ENCODE measurements at places on chromosomes 6 and 20.

- DNase-seq: peak; percentile 23
Measured at GRCh38 chr6:46781478-46782378, 11.5 kb upstream of the MEP1A start.

DNA sequence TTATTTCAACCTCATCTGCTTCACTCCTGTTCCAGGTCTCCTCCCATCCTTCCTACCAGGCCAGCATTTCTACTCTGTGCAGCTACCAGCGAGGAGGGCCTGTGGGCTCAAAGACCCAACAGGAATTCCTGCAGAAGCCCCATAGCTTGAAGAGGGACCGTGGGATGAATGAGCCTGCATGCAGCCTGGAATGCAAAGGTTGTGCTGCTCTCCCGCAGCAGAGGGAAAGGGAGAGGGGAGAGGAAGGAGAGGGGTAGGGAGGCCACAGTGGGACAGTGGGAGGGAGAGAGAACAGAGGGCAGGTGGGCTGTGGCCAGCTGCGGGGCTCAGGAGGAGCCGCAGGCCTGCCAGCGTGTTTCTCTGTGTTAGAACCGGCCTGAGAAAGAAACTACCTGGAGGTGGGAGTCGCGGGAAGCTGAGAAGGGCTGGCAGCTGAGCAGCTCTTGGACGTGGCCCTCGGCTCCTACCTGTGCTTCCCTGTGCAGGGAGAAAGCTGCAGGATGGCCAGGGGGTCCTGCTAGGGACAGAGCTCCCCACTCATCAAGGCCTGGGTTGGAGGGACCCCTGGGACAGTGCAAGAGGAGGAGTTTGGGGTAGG, 66.1 kb upstream of the MLN start:
- DNase-seq: peak; percentile 31

GRCh38 chr6:154923199-154923869, 71.8 kb upstream of the TIAM2 start:
- no peak for DNase-seq

- DNase-seq: peak; percentile 43
Measured at GRCh38 chr20:57435498-57436222, 44.5 kb downstream of the RBM38 start.

DNA sequence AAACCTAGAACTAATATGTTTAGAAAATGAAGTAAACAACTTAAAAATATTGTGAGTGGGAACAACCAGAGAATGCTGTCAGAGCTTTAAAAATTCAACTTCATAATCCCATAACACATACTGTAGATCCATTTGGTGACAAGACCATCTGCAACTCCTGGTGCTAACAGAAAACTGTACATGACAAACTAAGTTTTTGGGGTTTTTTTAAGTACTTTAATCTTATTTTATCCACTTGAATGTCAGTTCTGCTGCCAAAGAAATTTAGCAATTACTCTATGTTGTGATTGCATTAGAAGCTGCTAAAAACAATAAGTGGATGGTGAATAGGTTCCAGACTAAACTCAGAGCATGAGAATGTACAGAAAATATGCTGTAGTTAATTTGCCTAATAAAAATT, 345.4 kb downstream of the COL12A1 start:
- DNase-seq: no peak

DNA sequence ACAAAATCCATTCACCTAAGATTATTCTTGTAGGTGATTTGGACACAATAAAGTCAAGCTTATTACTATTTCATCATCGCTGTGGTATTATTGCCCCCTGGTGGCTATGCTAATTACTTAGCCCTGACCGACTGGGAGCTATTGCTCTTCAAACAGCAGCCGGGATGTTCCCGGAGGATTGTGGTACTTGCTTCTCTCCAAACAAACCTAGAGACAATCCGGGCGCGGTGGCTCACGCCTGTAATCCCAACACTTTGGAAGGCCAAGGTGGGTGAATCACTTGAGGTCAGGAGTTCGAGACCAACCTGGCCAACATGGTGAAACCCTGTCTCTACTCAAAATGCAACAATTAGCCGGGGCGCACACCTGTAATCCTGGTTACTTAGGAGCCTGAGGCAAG, 15.4 kb upstream of the STMND1 start:
- DNase-seq: no peak

DNA sequence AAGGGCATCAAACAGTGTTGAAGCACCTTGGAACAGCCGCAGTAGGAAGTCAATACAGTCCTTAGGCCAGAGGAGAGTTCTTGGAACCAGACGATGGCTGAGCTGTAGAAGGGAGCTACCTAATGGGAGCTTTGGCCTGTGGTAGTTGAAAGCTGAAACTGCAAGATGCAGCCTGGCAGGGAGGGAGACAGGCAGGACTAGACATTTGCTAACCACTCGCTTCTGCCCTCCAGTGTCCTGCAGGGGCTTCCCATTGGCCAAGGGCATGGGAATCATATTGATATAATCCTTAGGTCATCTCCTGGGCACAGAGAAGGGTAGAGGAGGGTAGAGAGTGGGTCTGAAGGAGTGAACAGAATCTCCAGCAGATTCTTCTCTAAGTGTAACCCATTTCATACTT, 60.4 kb downstream of the TPD52L1 start:
- DNase-seq: no peak

DNA sequence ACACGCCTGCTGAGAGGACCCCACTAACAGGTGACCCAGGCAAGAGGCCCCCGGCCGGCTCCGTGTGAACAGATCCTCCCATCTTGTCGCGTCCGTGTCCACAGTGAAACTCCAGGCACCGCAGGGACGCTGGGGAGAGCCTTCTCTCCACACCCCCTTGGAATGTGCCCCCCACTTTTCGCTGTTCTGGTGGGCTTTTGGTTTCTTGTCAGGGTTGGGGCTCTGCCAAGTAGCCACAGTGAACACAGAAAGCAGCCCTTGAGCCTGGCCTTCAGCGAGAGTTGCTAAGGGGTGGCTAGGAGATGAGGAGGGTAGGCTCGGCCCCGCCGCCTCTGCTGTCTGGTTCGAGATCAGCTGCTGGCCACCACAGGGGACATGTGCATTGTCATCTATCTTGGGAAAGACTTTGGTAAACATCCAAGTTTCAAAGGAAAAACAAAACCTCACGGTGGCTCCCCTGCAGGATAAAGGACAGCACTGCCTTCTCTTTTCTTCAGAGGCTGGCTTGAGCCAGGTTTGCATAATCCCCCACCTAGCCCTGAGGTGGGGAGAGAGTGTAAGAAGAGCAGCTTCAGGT, 22.7 kb downstream of the SYNDIG1 start:
- DNase-seq: no peak

DNA sequence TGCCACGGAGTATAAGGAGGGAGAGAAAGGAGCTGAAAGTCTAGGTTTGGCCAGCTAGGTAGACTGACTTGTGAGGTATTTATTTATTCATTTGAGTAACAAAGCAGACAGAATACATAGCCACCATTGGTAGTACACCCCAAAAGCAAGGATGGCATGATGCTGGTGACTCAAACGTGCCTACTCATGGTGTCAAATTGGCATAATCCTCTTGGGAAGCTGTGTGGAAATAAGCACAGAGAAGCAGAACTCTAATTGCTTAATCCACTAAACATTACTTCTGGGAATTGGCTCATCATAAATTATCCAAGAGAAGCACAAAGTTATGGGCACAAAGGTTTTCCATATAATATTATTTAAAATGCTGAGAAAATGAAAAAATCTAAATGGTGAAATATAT, 2.5 kb downstream of the DEFB132 start:
- no peak for DNase-seq

- DNase-seq: no peak
Measured at GRCh38 chr20:34076952-34077351, 35.1 kb downstream of the EIF2S2 start.

GRCh38 chr6:90439586-90439985, 142.9 kb upstream of the BACH2 start:
- no peak for DNase-seq

GRCh38 chr6:68638230-68638900, 3.3 kb downstream of the ADGRB3 start:
- DNase-seq: no peak

DNA sequence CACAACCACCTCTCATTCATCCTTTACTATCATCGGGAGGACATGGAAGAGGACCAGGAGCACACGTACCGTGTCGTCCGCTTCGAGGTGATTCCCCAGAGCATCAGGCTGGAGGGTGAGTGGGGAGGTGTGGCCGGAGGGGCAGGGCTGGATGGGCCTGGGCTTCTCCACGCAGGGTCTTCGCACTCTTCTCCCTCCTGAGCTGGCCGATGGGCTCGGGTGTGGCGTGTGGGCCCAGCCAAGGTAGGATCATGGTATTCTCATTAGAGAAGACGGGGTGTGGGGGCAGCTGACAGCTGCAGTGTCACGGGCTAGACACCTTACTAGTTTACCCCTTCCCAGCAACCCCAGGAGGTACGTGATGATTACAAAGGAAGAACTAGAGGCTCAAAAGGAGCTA, 33.5 kb downstream of the TM9SF4 start:
- no peak for DNase-seq

- DNase-seq: no peak
Measured at GRCh38 chr6:7121700-7122241, 14.0 kb downstream of the RREB1 start.

- DNase-seq: no peak
Measured at GRCh38 chr6:75450903-75451302, 42.7 kb downstream of the FILIP1 start.

GRCh38 chr6:19067165-19067564, 680.0 kb downstream of the RNF144B start:
- no peak for DNase-seq

- DNase-seq: no peak
Measured at GRCh38 chr20:18279242-18279641, 9.1 kb upstream of the ZNF133 start.

DNA sequence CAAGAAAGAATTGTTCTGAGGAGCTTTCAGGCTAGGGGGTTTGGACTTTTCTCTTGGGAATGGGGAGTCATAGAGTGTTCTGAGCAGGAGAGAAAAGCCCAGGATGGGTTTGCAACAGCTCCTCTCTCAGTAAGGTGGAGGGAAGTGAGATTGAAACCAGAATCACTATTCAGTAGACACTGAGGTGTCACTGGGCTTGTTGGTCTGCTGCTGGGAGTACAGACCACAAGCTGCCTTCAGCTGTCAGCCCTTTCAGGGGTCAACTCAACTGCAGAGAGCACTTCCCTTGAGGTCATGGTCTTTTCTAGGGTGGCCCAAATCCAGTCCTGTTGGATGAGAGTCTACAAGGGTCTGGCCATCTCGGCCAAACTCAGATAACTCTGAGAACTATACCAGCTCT, 12.9 kb upstream of the FOXA2 start:
- DNase-seq: no peak

All from right kidney (tissue), 9 donors.